ENCODE measurements at places on chromosomes 1 and 21.

DNA sequence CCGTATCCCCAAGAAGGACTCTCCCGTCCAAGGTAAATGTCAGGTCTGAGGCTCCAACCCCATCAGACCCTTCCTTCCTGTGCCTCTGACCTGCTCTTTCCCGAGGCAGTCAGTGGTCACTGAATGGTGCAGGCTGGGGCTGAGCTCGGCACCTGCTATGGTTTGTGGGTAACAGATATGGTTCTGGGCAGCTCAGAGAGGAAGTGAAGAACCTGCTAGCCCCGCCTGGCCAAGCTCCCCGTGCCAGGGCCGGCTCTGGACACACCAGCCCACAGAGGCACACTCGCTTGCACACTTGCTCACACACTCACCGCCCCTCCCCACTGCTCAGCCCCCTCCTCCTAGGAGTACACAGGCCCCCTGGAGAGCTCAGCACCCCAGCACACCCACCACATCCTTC is 16.4 kb downstream of the NCMAP start:
- no peak for DNase-seq

- peak; percentile 42 for DNase-seq
These were observed 69.2 kb upstream of the SGIP1 start for GRCh38 chr1:66464802-66465201.

DNA sequence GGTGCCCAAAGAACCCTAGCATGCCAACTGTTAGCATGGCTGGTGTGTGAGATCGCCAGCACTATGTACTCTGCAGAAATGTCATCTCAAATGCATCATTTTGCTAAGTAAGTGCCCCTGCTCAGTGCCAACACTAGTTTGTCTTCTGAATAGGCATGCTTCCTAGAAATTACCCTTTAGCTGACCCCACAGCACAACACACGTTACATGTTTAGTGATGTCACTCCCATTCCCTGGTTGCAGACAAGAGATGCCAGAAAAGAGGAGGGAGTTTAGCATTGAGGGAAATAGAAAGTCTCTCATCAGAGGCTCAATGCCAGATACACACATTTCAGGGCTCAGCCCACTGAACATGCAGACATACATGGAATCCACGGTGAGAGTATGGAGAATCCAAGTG is 9.3 kb upstream of the ST6GALNAC3 start:
- no peak for DNase-seq

DNA sequence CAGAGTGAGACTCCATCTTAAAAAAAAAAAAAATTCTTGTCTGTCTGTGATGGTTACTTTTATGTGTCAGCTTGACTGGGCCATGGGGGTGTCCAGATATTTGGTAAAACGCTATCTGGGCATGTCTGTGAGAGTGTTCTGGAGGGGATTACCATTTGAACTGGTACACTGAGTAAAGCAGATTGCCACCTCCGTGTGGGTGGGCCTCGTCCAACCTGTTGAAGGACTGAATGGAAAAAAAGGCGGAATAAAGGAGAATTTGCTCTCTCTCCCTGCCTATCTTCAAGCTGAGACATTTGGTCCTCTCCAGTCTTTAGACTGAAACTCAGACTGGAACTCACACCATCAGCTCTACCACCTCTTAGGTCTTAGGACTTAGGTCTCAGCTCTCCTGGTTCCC is 82.8 kb downstream of the MIS18A start:
- no peak for DNase-seq

GRCh38 chr21:29313662-29314408 is 15.1 kb downstream of the BACH1 start:
- DNase-seq: no peak

- no peak for DNase-seq
These were observed 111.5 kb upstream of the ZC3H11B start for GRCh38 chr1:219724440-219724839.

GRCh38 chr1:98739762-98740161 is 78.2 kb downstream of the SNX7 start:
- DNase-seq: no peak

- no peak for DNase-seq
These were observed 34.3 kb downstream of the ZYG11A start for GRCh38 chr1:52876843-52877242.

DNA sequence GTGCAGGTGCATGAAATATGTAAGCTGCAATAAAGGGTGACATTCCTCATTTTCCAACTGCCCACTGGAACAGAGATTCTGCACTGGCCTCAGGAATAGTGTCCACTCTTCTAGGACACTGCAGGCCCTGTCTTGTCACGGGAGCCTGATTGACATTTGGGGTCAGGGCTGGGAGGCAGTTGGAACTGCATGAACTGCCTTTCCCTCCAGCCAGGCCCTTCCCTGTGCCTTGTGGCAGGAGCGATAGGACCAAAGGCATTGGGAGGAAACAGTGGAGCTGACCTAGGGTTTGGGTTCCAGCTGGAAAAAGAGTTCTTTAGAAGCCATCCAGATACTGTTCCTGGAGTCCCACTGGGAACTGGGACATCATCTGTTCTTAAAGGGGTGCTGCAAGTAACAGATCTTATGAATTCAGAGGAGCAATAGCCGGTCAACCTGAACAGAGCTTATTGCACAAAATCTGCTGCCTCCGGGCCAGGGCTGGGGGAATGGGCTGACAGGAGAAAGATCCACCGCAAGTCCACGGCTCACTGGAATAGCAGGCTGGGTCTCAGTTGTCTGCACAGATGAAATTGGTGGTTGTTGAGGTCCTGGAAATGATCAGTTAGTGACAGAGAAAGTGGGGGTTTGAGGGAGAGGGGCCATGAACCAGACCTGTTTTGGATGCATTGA is 451.7 kb downstream of the CAMTA1 start:
- no peak for DNase-seq

DNA sequence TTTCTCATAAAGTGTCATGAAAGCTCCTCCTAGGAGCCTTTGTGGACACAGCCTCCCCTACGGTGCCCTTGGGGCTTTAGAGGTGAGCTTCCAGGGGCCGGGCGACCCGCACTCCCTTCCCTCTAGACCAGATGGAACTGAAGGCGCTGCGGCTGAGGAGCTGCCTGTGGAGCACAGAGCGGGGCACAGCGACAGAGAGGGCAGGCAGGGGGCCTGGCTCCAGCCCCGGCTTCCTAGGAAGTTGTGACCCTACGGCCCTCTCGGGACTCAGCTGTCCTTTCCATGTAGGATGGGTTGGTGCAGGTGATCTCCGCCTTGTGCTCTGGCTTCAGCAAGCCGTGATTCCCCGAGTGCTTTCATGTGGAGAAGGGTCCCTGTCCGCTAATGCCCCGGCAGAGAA is 23.6 kb upstream of the NEK2 start:
- no peak for DNase-seq

DNA sequence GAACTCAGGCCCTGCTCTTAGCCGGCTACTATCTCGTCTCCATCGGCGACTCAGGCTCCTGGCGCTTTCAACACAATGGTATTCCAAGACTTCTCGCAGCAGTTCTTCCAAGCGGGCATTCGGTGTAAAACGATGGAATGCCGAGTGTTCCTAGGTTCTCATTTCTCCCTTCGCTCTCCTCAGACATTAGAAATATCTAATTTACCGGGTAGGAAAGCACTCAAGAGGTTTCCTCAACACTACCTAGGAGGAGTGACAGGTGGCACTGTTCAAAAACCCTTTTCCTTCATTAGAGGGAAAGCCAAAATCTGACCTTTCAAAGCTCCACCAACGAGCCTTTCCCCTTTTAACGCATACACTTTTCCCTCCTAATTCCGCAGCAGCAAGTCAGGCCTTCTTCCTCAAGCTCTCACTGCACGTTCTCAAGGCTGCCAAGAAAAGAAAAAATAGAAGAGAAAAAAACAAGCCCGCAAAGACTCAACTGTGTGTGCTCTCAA is 601 bp downstream of the UBE2G2 start:
- peak; percentile 54 for DNase-seq

DNA sequence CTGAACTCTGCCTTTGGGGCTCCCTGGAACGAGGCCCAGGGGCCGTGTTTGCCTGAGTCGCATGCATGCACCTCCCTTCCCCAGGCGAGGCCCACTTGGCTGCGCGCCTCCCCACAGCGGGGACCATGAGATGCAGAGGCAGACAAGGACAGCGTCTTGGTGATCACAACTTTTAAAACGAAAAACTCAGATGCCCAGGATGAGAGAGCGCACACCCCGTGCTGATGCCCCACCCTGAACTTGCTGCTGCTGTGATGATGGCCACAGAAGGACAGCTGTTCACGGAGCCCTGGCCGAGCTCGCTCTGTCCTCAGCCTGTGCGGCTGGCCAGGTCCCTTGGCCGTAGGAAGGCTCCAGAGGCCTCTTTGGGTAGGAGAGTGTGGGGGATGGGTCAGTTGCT is 11.4 kb upstream of the PRMT2 start:
- DNase-seq: no peak

DNA sequence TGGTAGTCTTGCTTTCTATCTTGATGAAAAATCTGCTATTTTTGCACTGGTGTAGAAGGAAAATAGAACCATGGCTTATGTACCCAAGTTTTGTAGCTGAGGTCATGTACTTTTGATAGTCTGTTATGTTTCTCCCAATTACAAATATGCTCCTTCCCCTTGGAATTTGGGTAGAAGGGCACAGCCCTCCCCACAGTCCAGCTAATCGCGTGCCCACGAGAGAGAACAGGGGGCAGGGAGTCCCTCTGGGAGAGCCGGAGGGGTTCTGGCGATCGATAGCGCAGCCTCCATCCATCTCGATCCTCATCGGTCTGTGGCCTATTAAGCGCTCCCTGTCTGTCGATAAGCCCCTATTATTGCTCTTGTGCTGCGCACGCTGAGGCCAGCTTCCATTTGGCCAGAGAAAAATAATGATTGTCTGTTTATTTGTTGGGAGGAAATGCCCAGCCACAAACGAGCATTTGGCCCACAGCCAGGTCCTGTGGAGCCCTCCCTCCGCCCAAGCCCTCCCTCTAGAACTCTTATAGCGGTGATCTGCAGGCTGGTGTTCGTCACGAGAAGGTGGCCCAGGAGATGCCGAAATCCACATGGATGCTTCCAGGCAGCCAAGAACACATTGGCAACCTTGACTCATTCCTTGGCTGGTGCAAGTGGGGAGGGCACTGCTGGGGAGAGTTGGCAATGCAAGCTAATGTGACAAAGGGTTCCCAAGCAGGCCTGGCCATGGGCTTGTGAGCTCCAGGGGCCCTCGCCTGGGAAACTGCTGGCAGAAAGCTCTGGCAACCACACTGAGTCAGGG is 134.7 kb upstream of the TNR start:
- DNase-seq: no peak

GRCh38 chr1:54401799-54402198 is 4.4 kb downstream of the SSBP3 start:
- no peak for DNase-seq

- no peak for DNase-seq
These were observed 7.6 kb upstream of the ATF3 start for GRCh38 chr1:212600980-212601379.

GRCh38 chr1:222286011-222286410 is 261.9 kb downstream of the HHIPL2 start:
- no peak for DNase-seq

GRCh38 chr1:170556917-170557316 is 25.0 kb downstream of the GORAB start:
- no peak for DNase-seq

DNA sequence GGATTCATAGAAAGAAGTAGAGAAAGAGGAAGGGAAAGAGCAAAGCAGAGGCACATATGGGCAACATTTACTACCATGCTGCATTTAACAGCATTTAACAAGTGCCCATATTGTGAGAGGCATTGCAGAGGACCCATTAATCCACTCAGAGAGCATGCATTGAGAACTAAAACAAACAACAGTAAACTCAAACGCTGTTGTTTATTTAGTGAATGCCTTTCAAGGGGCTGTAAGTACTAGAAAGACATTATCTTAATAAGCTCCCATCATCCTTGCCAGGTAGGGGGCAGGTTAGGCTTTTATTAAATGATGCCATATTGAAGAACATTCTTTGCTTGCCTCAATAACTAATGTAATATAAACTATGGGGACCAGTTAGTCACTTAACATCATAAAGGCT is 254.3 kb upstream of the DAB1 start:
- no peak for DNase-seq

GRCh38 chr1:115082949-115083348 is 6.4 kb downstream of the TSPAN2 start:
- DNase-seq: no peak

GRCh38 chr1:245153552-245154428 is 995 bp upstream of the KIF26B start:
- peak; percentile 44 for DNase-seq

DNA sequence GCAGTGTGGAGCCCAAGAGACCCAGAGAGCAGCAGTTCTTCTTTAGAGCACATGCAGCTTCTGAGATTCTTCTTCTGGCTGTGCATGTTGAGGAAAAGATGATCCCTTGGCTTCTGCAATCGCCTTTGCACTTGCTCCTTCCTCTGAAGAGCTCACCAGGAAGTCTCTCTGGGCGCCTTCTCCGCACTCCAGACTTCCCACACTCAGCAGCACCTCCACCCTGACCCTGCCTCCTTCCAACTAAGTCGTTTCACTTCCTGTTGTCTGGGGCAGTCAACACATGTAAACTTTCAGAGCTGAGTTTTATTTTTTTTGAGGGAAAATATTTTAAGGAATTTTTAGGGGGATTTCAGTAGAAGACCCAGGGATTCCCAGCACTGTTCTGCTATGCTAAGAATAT is 73.4 kb upstream of the F3 start:
- DNase-seq: no peak

GRCh38 chr1:28031173-28031572 is 57.2 kb downstream of the EYA3 start:
- no peak for DNase-seq

GRCh38 chr1:95252422-95252821 is 18.4 kb downstream of the RWDD3 start:
- DNase-seq: no peak

GRCh38 chr1:77282866-77283539 is 1.2 kb downstream of the AK5 start:
- peak; percentile 26 for DNase-seq

- no peak for DNase-seq
These were observed 150.8 kb downstream of the NR5A2 start for GRCh38 chr1:200178340-200178739.

GRCh38 chr1:245462161-245462560 is 307.4 kb downstream of the KIF26B start:
- DNase-seq: no peak

DNA sequence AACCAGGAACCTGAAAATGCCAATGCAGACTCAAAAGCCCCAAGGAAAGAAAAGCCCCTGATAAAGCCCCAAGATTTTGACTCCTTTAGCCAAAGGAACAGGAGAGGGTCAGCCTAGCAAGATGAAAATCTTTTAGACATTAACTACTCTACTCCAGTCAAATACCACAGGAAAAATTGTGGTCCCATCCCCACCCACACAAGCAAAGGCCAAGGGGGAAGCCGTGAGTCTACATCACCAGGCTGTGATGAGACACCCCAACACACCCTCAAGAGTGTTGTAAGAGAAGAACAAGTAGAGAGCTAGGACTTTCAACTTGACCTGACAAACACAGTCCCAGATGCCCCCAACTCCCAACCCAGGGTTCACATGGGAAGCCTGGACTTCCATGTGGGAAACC is 192.8 kb upstream of the NR5A2 start:
- DNase-seq: no peak

- DNase-seq: peak; percentile 21
These were observed 459.2 kb upstream of the RUNX1 start for GRCh38 chr21:35508139-35508888.

GRCh38 chr1:155913969-155914757 is 3.0 kb upstream of the RIT1 start:
- no peak for DNase-seq

- no peak for DNase-seq
These were observed 311.9 kb downstream of the GRIK1 start for GRCh38 chr21:29627905-29628304.

GRCh38 chr1:164588516-164589341 is 29.7 kb downstream of the PBX1 start:
- no peak for DNase-seq

- DNase-seq: no peak
These were observed 83.8 kb upstream of the TSPAN2 start for GRCh38 chr1:115173151-115173550.

GRCh38 chr1:198923993-198924392 is 285.2 kb downstream of the PTPRC start:
- no peak for DNase-seq
